ENCODE measurements at places on chromosomes 6 and 20. TPM values are rescaled to one million over a fixed set of nuclear protein-coding genes. Genes with fewer than 3 reads are reported as not detected.

C6orf58 gene
- total RNA-seq, result not detected

ADGB gene
- total RNA-seq, result not detected

TCF15 gene
- total RNA-seq, result 0.28 TPM

PNPLA1 gene
- total RNA-seq, result not detected

GPLD1 gene
- total RNA-seq, result 4.4 TPM

LST1 gene
- not detected for total RNA-seq

CEP162 gene
- 10.1 TPM for total RNA-seq

MUC21 gene
- total RNA-seq, result not detected

TNFAIP3 gene
- total RNA-seq, result 11.0 TPM

CHRNA4 gene
- not detected for total RNA-seq

Measured in chondrocyte (in vitro differentiated cells).